ENCODE measurements at places on chromosomes 6 and 20.
A peak's percentile ranks its signal among the peaks of the same experiment; 100 is the strongest.

- no peak overlapping the region for H3K27ac ChIP-seq
- DNase-seq: no peak
- peaks cover 8% of the 10 kb centered on the region for H3K27me3 ChIP-seq
- peaks cover 4% of the 10 kb centered on the region for H3K36me3 ChIP-seq
- H3K4me1 ChIP-seq: peaks cover 3% of the 10 kb centered on the region
- H3K4me3 ChIP-seq: no peak overlapping the region
Observed at GRCh38 chr6:122020588-122021264, 378.7 kb upstream of the HSF2 start.

GRCh38 chr6:129215916-129216520 is 333.1 kb downstream of the LAMA2 start:
- H3K36me3 ChIP-seq: peaks cover 2% of the 10 kb centered on the region
- DNase-seq: no peak
- H3K27me3 ChIP-seq: peaks cover 10% of the 10 kb centered on the region

DNA sequence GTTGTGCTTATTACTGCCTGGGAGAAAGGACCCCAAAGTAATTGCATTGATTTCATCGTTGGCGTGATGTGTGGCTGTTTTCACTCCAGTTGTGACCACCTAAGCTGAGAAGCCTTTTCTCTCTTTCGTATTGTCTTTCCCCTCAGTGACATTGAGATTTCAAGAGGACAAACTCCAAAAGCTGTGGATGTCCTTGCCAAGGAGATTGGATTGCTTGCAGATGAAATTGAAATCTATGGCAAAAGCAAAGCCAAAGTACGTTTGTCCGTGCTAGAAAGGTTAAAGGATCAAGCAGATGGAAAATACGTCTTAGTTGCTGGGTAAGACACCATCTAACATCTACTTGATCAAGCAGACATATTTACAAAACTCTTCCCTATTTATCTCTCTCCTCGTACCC is 60.5 kb downstream of the MTHFD1L start:
- H3K27ac ChIP-seq: no peak overlapping the region
- H3K36me3 ChIP-seq: peaks cover 4% of the 10 kb centered on the region
- H3K4me1 ChIP-seq: peaks cover 2% of the 10 kb centered on the region
- no peak for DNase-seq
- no peaks in the 10 kb centered on the region for H3K27me3 ChIP-seq
- no peak overlapping the region for H3K4me3 ChIP-seq

- H3K4me1 ChIP-seq: no peaks in the 10 kb centered on the region
- no peak overlapping the region for H3K27ac ChIP-seq
- H3K27me3 ChIP-seq: peaks cover 64% of the 10 kb centered on the region
- no peak for DNase-seq
Observed at GRCh38 chr20:46931699-46932098, 37.1 kb downstream of the EYA2 start.

GRCh38 chr6:132005178-132005577 is 54.0 kb upstream of the CCN2 start:
- H3K4me3 ChIP-seq: no peak overlapping the region
- DNase-seq: no peak
- H3K36me3 ChIP-seq: no peaks in the 10 kb centered on the region
- no peak overlapping the region for H3K27ac ChIP-seq

DNA sequence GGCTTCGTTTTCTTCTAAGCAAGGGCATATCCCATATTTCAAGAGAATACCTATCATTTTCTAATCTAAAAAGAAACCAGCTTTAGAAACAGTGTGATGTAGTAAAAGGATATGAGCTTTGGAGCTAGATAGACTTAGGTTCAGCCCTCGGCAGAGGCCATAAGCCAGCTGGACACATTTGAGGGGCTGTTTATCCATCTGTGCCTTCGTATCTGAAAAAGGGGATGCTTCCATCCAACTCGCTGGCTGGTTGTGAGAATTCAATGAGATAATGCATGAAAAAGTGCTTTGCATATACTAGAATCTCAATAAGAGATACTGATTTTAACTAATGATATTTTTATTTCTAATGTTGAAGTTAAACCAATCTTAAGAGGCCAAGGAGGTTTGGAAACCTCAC is 58.0 kb downstream of the PRL start:
- no peak overlapping the region for H3K27ac ChIP-seq
- no peak for DNase-seq
- no peaks in the 10 kb centered on the region for H3K36me3 ChIP-seq
- no peaks in the 10 kb centered on the region for H3K27me3 ChIP-seq
- no peak overlapping the region for H3K4me3 ChIP-seq
- H3K4me1 ChIP-seq: no peaks in the 10 kb centered on the region

DNA sequence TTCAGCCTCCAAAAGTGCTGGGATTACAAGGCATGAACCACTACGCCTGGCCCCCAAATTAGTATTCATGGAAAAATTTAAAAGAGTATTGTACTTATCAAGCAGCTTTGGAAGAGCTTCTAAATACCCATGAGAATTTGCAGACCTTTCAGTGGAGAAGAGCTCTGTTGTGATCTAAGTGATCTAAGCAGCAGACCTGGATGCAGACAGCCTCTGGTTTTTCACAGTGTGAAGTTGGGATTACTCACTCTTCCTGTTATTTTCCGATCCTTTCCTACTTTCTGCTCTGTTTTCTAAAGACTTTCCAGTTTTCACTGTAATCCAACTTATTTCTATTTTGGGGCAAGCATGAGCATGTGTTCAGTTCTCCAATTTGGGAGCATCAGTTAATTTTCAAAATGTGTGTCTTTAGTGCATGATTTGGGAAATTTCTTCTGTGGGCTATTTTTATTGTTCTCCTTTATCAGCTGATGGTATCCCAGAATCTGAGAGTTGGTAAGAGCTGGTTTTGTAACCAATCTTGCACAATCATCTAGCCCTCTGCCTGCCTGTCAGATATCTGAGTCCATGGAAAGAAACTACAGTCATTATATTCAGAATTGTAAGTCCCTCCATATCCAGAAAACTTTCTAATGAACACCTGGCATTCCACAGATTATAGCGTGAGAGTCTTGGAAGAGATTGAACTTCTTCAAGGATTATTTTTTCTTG is 207.7 kb upstream of the DTNBP1 start:
- no peak overlapping the region for H3K4me3 ChIP-seq
- no peak overlapping the region for H3K27ac ChIP-seq
- no peaks in the 10 kb centered on the region for H3K4me1 ChIP-seq
- H3K36me3 ChIP-seq: peaks cover 2% of the 10 kb centered on the region

DNA sequence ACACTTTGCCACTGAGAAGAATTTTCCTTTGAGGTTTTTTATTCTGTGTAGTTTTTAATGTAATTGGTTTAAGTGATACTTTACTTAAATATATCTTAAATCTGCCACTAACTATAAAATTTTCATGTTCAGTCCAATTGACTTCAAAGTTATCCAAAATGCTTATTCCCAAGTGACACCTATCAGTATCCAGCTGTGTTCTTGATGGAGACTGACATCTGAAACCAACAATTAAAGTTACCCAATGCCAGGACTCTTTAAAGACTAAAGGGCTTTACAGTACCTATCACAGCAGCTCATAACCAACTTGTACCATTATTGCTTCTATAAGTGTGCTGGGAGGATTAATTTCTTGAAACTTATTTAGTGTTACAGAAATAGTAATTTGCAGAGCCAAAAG is 13.8 kb upstream of the EYA4 start:
- no peak overlapping the region for H3K4me3 ChIP-seq
- peaks cover 6% of the 10 kb centered on the region for H3K27me3 ChIP-seq
- no peak for DNase-seq
- H3K36me3 ChIP-seq: no peaks in the 10 kb centered on the region

DNA sequence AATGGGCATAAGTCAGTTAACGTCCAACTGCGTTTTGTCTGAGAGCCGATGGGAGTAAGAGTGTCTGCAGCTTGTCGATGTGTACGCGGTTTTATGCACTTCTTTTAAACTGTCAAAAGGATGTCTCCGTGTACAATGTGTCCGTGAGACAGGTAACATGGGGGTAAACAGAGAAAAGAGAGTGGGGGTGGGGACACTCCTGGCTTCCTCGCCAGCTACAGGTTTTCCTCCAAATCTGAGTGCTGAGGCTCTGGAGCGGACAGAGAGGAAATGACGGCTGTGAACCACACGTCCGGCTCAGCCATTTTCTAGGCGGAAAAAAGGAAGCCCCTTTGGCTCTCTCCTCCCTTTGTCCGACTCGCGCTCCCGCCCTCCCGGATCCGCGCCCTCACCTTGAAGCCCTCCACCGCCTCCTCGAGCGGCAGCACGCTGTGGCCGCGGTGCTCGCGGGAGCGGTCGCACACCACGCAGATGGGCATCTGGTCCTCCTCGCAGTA is 916 bp downstream of the TRIM27 start:
- no peaks in the 10 kb centered on the region for H3K27me3 ChIP-seq
- H3K36me3 ChIP-seq: peaks cover 6% of the 10 kb centered on the region
- peaks cover 31% of the 10 kb centered on the region for H3K4me1 ChIP-seq
- H3K27ac ChIP-seq: peak overlapping the region; percentile 95
- H3K4me3 ChIP-seq: peak overlapping the region; percentile 92
- peak; percentile 27 for DNase-seq

DNA sequence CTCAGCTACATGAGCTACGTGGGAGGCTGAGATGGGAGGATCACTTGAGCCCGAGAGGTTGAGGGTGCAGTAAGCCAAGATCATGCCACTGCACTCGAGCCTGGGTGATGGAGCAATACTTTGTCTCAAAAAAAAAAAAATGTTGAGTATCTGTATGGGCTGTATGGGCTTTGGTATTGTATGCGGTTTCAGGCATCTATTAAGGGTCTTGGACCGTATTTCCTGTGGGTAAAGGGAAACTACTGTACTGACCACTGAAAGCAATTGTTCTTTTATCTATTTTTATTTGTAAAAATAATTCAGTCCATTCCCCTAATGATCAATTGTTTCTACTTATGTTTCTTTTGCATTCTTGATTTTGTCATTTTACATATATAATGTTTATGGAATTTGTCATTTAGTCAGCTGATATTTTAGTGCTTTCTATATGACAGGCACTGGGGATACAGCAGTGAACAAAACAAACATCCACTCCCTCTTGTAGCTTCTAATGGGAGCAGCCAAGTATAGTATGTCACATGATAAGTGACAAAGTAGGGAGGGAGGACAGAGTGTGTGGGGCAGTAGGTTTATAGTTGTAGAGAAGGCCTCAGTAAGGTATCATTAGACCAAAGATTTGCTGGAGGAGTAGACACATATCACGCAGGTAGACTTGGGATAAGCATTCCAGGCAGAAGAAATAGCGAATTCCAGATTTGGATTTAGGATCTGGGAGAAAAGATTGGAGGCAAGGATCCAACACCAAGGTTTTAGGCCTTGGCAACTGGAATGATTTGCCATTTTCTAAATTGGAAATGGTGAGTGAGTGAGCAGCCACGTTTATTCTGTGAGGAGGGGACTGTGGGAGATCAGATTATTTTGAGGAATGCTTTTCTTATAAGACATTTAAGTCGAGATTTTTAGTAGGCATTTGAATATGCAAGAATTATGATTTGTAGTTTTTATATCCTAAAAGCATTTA is 6.0 kb downstream of the PCMT1 start:
- no peak overlapping the region for H3K4me3 ChIP-seq
- no peak for DNase-seq
- H3K36me3 ChIP-seq: peaks cover 4% of the 10 kb centered on the region
- peaks cover 18% of the 10 kb centered on the region for H3K4me1 ChIP-seq
- H3K27me3 ChIP-seq: no peaks in the 10 kb centered on the region

DNA sequence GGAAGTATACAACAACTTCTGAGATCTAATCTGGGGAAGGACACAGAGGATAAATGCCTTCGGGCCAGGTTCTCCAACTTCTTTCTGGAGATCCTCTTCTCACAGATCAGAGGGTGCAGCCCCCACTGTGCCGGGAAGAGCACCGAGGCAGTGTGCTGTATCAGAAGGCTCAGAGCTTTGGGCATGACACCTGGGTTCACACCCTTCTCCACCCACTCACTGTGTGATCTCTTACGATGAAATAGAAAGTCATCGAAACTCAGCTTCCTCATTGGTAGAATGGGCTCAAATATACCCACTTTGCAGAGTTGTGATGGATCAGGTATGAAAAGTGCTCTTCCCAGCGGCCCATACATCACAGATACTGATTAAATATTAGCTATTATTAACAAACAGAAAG is 347.5 kb upstream of the SOX4 start:
- H3K27ac ChIP-seq: no peak overlapping the region
- DNase-seq: no peak
- no peaks in the 10 kb centered on the region for H3K27me3 ChIP-seq
- H3K4me3 ChIP-seq: no peak overlapping the region

GRCh38 chr6:18485660-18486435 is 98.7 kb downstream of the RNF144B start:
- peaks cover 68% of the 10 kb centered on the region for H3K27me3 ChIP-seq
- no peak overlapping the region for H3K4me3 ChIP-seq
- peaks cover 6% of the 10 kb centered on the region for H3K4me1 ChIP-seq
- H3K27ac ChIP-seq: no peak overlapping the region

DNA sequence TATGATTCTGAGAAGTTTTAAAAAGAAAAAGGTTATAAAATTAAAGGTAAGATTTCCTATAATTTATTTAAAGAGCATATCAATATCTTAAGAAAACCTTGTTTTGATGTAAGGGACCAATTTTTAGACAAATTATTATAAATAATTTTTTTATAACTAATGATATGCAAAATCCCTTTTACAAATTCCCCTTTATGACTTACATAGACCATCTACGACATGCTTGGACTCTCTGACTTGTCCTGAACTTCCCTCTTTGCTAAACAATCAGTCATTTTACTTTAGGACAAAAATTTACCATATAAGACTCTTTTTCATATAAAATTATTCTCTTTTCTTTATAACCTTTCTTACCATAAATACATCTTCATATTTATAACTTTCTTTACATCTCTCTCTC is 15.3 kb upstream of the ANGPT4 start:
- no peaks in the 10 kb centered on the region for H3K36me3 ChIP-seq
- H3K27me3 ChIP-seq: peaks cover 33% of the 10 kb centered on the region
- no peaks in the 10 kb centered on the region for H3K4me1 ChIP-seq
- no peak for DNase-seq

- H3K27me3 ChIP-seq: no peaks in the 10 kb centered on the region
- H3K4me3 ChIP-seq: peak overlapping the region; percentile 70
- peaks cover 4% of the 10 kb centered on the region for H3K36me3 ChIP-seq
- peak overlapping the region; percentile 100 for H3K27ac ChIP-seq
- H3K4me1 ChIP-seq: peaks cover 39% of the 10 kb centered on the region
Observed at GRCh38 chr6:167056370-167056769, 57.2 kb downstream of the CEP43 start.

- no peak overlapping the region for H3K27ac ChIP-seq
- H3K4me3 ChIP-seq: no peak overlapping the region
- no peaks in the 10 kb centered on the region for H3K4me1 ChIP-seq
- H3K27me3 ChIP-seq: no peaks in the 10 kb centered on the region
Observed at GRCh38 chr6:48701572-48701971, 590.6 kb upstream of the PTCHD4 start.

DNA sequence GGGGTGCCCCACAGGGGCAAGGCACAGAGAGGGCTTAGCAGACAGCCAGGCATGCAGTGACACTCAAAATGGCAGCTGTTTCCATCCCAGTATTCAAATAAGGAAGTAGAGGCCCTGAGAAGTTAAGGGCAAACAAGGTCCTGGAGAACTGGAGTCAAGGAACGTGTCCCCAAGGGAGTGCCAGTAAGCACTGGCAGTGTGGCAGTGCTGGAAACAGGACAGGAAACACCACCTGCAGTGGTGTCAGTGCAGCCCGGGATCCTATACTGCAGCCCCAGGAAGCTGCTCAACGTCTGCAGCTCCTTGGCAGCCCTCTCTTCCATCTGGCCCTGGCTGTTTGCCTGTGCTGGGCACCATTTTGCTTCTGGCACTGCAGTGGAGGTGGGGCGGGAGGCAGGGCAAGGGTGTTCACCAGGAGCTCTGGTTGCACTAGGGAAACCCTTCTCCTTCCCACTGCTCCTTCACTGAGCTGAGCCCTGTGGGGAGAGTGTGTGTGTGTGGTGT is 56.3 kb downstream of the EDN3 start:
- no peak overlapping the region for H3K4me3 ChIP-seq
- H3K27ac ChIP-seq: no peak overlapping the region
- peaks cover 4% of the 10 kb centered on the region for H3K27me3 ChIP-seq
- H3K36me3 ChIP-seq: no peaks in the 10 kb centered on the region
- H3K4me1 ChIP-seq: peaks cover 4% of the 10 kb centered on the region

Data from T-helper 17 cell (primary cell).